Keratinocyte (primary cell): ENCODE measurements at places on chromosomes 16 and 17. TPM values are rescaled to one million over a fixed set of nuclear protein-coding genes. Genes with fewer than 3 reads are reported as not detected.
A peak's percentile ranks its signal among the peaks of the same experiment; 100 is the strongest.

DNA sequence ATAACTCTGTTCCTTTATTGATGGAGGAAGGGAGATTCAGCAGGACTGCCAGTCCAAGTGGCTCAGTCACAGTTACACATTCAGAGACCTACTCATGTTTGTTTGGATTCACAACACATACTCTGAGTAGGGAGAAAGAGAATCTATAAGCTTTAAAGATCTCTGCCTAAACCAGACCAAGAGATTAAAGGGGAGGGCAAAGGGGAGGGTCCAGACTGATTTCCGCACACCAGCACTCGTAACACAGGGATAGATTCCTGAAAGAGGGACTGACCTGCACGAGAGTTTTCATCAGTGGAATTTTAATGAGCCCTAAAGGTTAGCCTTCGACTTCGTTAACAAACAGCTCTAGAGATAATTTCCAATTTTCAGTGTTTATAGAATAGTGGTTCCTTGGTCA is 71.7 kb upstream of the PMFBP1 start:
- no peaks in the 10 kb centered on the region for H3K36me3 ChIP-seq
- H3K4me3 ChIP-seq: no peak overlapping the region
- DNase-seq: no peak
- no peak overlapping the region for H3K27ac ChIP-seq

- no peak overlapping the region for H3K4me3 ChIP-seq
- H3K27me3 ChIP-seq: no peaks in the 10 kb centered on the region
- H3K4me1 ChIP-seq: no peaks in the 10 kb centered on the region
- no peak for DNase-seq
- no peak overlapping the region for H3K27ac ChIP-seq
Measured at GRCh38 chr16:8044796-8045195, 545.5 kb downstream of the TMEM114 start.

DNA sequence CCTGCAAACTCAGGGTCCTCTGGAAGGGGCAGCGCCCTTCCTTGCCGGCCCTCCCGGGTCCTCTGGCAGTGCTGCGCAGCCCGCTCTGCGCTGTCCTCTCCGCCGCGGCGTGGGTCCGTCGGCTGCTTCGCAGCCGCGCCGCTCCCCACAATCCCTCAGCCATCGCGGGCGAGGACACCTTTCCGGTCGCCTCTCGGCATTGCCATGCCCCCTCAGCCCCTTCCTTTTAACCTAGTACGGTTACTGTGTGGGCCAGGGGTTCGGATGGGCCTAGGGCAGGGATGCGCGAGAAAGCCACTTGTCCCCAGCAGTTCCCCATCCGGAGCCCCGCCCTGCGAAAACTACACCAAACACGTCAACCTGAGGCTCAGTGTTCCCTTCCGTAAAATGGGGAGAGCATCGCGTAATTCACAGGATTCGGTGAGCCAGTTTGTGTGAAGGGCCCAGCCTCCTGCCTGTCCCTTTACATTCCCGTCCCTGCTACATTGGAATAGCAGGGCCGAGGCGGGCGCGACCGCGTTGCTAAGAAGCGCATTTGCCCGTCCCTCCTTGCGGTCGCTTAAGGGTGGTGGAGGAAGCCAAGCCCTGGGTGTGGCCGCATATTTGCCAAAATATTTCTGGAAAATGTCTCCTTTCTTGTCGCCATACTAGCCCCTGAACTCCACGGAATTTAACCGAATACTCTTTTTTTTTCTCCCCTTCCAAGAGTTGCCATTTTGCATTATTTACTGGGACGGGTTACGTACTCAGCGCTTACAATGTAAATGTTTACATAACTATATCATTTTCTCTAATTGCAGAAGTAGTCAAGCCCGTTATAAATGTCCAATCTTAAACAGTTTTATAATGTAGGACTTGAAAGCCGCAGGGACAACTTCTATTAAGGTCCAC is 13.2 kb downstream of the COPZ2 start:
- H3K27me3 ChIP-seq: no peaks in the 10 kb centered on the region
- H3K4me3 ChIP-seq: peak overlapping the region; percentile 31
- peak overlapping the region; percentile 73 for H3K27ac ChIP-seq
- peaks cover 40% of the 10 kb centered on the region for H3K4me1 ChIP-seq

DNA sequence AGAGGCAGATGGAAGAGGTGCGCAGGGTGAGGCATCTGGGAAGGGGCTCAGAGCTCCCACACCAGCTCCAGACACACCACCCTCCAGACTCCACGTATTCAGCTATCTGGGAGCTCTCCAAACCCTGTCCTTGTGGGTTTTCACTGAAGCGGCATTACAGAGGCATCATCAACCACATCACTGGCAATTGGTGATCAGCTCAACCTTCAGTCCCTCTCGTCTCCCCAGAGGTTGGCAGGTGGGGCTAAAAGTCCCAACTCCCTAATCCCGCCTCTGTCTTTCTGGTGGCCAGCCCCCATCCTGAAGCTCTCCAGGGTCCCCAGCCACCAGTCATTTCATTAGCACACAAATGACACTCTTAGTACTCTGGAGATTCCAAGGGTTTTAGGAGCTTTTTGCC is 123.9 kb downstream of the KCNJ12 start:
- H3K4me3 ChIP-seq: no peak overlapping the region
- no peaks in the 10 kb centered on the region for H3K4me1 ChIP-seq
- no peak overlapping the region for H3K27ac ChIP-seq
- no peaks in the 10 kb centered on the region for H3K36me3 ChIP-seq
- peaks cover 5% of the 10 kb centered on the region for H3K27me3 ChIP-seq
- no peak for DNase-seq

The NXPH3 gene
- 0.08 to 0.16 TPM (median 0.12 TPM) in 3 replicates for polyA plus RNA-seq

- H3K27me3 ChIP-seq: no peaks in the 10 kb centered on the region
- peaks cover 13% of the 10 kb centered on the region for H3K4me1 ChIP-seq
- H3K36me3 ChIP-seq: peaks cover 4% of the 10 kb centered on the region
Measured at GRCh38 chr16:72013389-72013788, 4.8 kb downstream of the DHODH start.

GRCh38 chr16:26050472-26050871 is 358.7 kb downstream of the HS3ST4 start:
- no peak overlapping the region for H3K4me3 ChIP-seq
- DNase-seq: no peak
- H3K27me3 ChIP-seq: no peaks in the 10 kb centered on the region
- no peaks in the 10 kb centered on the region for H3K36me3 ChIP-seq
- no peaks in the 10 kb centered on the region for H3K4me1 ChIP-seq
- no peak overlapping the region for H3K27ac ChIP-seq

GRCh38 chr16:80958284-80958683 is 48.4 kb downstream of the CMC2 start:
- H3K27ac ChIP-seq: no peak overlapping the region
- H3K27me3 ChIP-seq: no peaks in the 10 kb centered on the region
- DNase-seq: no peak
- no peaks in the 10 kb centered on the region for H3K36me3 ChIP-seq
- no peak overlapping the region for H3K4me3 ChIP-seq

DNA sequence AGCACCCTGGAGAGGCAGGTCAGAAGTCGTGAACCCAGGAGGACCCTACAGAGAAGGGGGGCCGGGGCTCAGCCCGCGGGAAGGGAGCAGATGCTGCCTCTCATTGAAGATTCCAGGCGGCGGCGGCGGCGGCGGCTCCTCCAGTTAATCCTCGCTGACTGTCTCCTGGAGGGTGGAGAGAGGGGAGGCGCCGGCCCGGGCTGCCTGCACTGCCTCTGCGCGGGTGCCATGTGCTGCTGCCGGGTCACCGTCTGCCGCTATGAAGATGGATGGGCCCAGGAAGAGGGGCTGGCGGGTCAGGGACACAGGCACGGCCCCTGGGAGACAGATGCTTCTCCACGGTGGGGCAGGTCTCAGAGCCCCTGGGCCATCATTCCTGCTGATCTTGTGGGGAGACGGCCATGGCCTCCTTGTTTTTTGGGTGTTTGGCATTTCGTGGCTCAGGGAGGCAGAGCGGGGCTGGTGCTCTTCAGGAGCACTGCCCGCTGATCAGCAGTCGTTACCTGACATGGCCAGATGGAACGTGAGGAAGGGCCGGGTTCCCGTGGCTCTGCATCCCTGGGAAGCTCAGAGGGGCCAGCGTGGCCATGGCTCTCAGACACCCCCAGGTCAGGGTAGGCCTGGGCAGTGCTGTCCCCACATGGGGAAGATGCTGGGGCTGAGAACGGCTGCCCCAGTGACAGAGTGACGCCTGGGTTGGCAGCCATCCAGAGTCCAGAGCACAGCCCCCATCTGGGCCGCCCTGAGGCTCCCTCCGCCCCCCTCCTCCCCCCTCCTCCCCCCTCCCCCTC is 36.1 kb downstream of the GINS2 start:
- H3K4me1 ChIP-seq: peaks cover 3% of the 10 kb centered on the region
- DNase-seq: no peak
- H3K4me3 ChIP-seq: no peak overlapping the region

GRCh38 chr17:43338886-43339516 is 59.8 kb upstream of the ARL4D start:
- H3K4me3 ChIP-seq: no peak overlapping the region
- H3K36me3 ChIP-seq: no peaks in the 10 kb centered on the region
- H3K27ac ChIP-seq: no peak overlapping the region
- no peaks in the 10 kb centered on the region for H3K27me3 ChIP-seq

GRCh38 chr16:28078261-28078660 is 14.7 kb upstream of the GSG1L start:
- no peak overlapping the region for H3K4me3 ChIP-seq
- H3K27me3 ChIP-seq: no peaks in the 10 kb centered on the region
- no peak for DNase-seq
- no peaks in the 10 kb centered on the region for H3K36me3 ChIP-seq

The TEKT3 gene
- 0.12 to 0.19 TPM (median 0.16 TPM) in 3 replicates for polyA plus RNA-seq

GRCh38 chr16:67141391-67141790 is 9.4 kb downstream of the B3GNT9 start:
- no peaks in the 10 kb centered on the region for H3K27me3 ChIP-seq
- H3K36me3 ChIP-seq: peaks cover 29% of the 10 kb centered on the region

The TBX2 gene
- polyA plus RNA-seq: 0.01 TPM in 2 of 3 replicates, not detected in the other

GRCh38 chr16:88681709-88682451 is 4.4 kb downstream of the SNAI3 start:
- no peak overlapping the region for H3K27ac ChIP-seq
- DNase-seq: no peak
- no peak overlapping the region for H3K4me3 ChIP-seq
- peaks cover 11% of the 10 kb centered on the region for H3K4me1 ChIP-seq
- H3K27me3 ChIP-seq: peaks cover 41% of the 10 kb centered on the region
- H3K36me3 ChIP-seq: no peaks in the 10 kb centered on the region

- no peaks in the 10 kb centered on the region for H3K27me3 ChIP-seq
- H3K4me3 ChIP-seq: no peak overlapping the region
- peaks cover 13% of the 10 kb centered on the region for H3K4me1 ChIP-seq
- peak; percentile 25 for DNase-seq
- no peaks in the 10 kb centered on the region for H3K36me3 ChIP-seq
- H3K27ac ChIP-seq: peak overlapping the region; percentile 58
Measured at GRCh38 chr17:14004927-14005620, 64.2 kb upstream of the COX10 start.

DNA sequence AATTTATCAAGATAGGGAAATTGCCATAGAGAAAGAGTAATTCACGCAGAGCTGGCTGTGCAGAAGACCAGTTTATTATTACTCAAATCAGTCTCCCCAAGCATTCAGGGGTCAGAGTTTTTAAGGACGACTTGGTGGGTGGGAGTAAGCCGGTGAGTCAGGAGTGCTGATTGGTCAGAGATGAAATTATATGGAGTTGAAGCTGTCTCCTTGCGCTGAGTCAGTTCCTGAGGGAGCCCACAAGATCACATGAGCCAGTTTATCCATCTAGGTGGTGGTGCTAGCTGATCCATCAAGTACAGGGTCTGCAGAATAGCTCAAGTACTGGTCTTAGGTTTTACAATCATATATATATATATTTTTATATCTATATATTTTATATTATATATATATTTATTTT is 6.0 kb upstream of the AQP8 start:
- no peaks in the 10 kb centered on the region for H3K36me3 ChIP-seq
- DNase-seq: no peak
- no peak overlapping the region for H3K4me3 ChIP-seq
- H3K4me1 ChIP-seq: no peaks in the 10 kb centered on the region
- no peaks in the 10 kb centered on the region for H3K27me3 ChIP-seq

The KRTAP1-5 gene
- 0.05 to 0.23 TPM (median 0.08 TPM) in 3 replicates for polyA plus RNA-seq

The PPY gene
- polyA plus RNA-seq: not detected in 3 replicates

GRCh38 chr17:19312406-19312805 is 50.1 kb downstream of the B9D1 start:
- peaks cover 15% of the 10 kb centered on the region for H3K36me3 ChIP-seq
- peaks cover 30% of the 10 kb centered on the region for H3K4me1 ChIP-seq
- no peak overlapping the region for H3K4me3 ChIP-seq
- H3K27ac ChIP-seq: no peak overlapping the region

DNA sequence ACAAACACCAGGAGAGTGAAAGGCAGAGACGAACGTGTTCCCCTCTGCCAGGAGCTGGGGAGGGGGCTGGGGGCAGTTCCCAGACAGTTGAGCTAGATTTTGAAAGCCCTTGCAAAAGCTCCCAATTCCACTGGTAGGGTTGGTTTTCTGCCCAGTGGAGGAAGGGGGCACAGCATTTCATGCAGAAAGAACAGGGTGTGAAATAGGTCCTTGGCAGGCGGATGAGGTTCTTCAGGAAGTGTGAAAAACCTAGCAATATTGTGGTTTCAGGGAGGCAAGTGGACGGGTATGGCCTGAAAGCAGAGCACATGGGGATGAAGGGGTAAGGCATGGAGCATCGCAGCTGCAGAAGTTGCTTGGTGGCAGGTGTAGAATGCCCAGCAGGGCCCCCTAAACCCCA is 248.3 kb downstream of the KATNIP start:
- H3K4me3 ChIP-seq: no peak overlapping the region
- H3K27ac ChIP-seq: no peak overlapping the region

DNA sequence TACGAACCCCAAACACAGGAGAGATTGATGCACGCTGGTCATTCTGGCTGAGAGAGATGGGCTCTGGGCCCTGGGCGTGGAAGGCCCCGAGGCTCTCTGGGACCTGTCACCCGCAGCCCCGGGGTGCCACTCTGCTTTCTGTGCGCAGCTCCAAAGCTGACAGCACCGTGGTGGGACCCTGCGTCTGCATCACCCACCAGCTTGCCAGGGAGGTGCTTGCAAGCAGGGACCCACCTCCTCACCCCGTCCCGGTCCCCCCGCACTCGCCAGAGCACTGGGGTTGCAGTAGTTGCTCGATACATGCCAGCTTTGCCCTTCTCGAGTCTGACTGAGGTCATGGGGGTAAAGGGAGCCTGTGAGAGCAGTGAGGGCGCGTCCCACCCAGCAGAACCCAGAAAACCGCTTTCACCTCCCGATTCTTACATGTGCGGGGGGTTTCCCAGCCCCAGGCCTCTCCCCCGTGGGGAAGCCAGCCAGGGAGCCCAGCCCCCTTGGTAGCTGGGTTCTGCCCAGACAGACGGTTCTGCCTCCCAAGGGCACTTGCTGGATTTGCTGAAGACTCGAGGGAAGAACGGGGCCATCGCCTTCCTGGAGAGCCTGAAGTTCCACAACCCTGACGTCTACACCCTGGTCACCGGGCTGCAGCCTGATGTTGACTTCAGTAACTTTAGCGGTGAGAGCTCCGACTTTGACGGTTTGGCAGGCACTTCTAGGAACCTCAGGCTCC is 12.5 kb downstream of the CARD14 start:
- H3K36me3 ChIP-seq: no peaks in the 10 kb centered on the region
- H3K27me3 ChIP-seq: peaks cover 8% of the 10 kb centered on the region
- H3K4me3 ChIP-seq: no peak overlapping the region
- DNase-seq: no peak
- H3K4me1 ChIP-seq: peaks cover 8% of the 10 kb centered on the region
- no peak overlapping the region for H3K27ac ChIP-seq

The PRAC1 gene
- not detected in 3 replicates for polyA plus RNA-seq
